ENCODE measurements at places on chromosomes 4 and X.

- H3K36me3 ChIP-seq: peaks cover 2% of the 10 kb centered on the region
- DNase-seq: peak; percentile 92
- H3K4me1 ChIP-seq: peaks cover 20% of the 10 kb centered on the region
Measured at GRCh38 chr4:90127223-90127705, at the start of gene CCSER1. Gene CCSER1 (plus strand): TSS chr4:90127394.

DNA sequence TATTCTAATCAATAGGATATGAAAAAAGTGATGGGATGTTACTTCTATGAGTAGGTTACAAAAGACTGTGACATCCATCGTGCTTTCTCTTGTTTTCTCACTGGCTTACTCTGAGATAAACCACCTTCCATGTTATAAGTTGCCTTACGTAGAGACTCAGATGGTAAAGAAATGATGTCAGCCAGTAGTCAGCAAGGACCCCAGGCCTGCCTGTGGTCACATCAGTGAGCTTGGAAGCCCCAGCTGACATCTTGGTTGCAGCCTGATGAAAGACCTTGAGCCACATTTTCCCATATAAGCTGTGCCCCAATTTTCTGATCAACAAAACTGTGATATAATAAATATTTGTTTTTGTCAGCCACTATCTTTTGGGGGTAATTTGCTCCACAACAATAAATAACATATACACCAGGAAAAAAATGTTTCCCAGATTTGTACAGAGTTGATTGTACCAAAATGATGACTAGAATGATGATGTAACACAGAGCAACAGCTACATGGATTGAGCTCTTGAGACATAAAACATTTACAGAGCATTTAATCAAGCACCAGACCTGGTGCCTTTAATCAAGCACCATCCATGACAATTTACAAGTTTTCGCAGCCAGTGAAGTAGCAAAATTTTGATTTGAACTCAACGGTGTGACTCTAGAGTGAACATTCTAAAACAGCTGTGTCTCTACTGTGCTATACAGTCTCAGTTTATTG, 11.2 kb upstream of the DCAF12L2 start:
- H3K36me3 ChIP-seq: no peaks in the 10 kb centered on the region
- DNase-seq: no peak
- H3K27ac ChIP-seq: no peak overlapping the region

- no peak overlapping the region for H3K27ac ChIP-seq
- no peak overlapping the region for H3K4me3 ChIP-seq
- DNase-seq: peak; percentile 38
- peaks cover 2% of the 10 kb centered on the region for H3K27me3 ChIP-seq
- peaks cover 3% of the 10 kb centered on the region for H3K4me1 ChIP-seq
- no peaks in the 10 kb centered on the region for H3K36me3 ChIP-seq
Measured at GRCh38 chrX:153400146-153401132, 711 bp downstream of the PNMA6E start.

DNA sequence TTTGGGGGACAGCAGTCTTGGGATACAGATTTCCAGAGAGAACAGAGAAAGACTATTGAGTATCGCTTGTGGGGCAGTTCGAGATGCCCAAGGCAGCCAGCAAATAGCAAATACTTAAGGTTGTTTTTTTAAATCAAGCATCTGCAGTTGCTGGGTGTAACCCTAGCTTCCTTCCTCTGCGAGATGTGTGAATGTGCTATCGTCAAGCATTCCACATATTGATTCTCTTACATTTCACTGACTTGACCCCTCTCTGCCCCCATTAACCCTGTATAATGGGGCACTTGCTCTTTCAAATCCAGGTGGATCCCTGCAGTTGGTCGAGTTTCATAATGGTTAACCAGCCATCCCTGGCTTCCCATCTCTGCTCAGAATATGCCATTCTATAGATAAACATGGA, 23.5 kb downstream of the KCNE5 start:
- DNase-seq: no peak
- peaks cover 2% of the 10 kb centered on the region for H3K36me3 ChIP-seq
- no peak overlapping the region for H3K4me3 ChIP-seq
- no peak overlapping the region for H3K27ac ChIP-seq
- peaks cover 3% of the 10 kb centered on the region for H3K4me1 ChIP-seq
- H3K27me3 ChIP-seq: peaks cover 8% of the 10 kb centered on the region

GRCh38 chrX:41616935-41617334, 71.8 kb upstream of the GPR34 start:
- H3K4me1 ChIP-seq: no peaks in the 10 kb centered on the region
- H3K36me3 ChIP-seq: peaks cover 2% of the 10 kb centered on the region
- no peaks in the 10 kb centered on the region for H3K27me3 ChIP-seq
- DNase-seq: no peak
- H3K4me3 ChIP-seq: no peak overlapping the region

DNA sequence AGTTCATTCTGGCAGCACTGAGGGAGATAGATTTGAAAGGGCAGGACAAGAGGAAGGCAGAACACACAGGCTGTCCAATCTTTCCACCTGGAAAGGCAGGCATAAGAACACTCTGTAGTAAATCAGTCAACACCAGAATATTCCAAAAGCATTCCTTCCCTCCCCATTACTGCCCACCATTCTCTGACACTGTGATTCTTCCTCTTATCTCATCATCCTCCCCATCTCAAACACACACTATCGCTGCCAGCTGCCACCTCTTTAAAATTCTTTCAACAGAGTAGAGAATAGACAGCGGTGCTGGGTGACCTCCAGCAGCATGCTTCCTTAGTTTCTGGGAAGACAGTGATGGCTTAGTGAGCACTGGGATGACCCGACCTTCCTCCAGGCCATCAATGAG, 53.7 kb upstream of the MYOZ2 start:
- no peak overlapping the region for H3K27ac ChIP-seq
- H3K4me1 ChIP-seq: peaks cover 9% of the 10 kb centered on the region
- no peak for DNase-seq
- no peaks in the 10 kb centered on the region for H3K36me3 ChIP-seq

DNA sequence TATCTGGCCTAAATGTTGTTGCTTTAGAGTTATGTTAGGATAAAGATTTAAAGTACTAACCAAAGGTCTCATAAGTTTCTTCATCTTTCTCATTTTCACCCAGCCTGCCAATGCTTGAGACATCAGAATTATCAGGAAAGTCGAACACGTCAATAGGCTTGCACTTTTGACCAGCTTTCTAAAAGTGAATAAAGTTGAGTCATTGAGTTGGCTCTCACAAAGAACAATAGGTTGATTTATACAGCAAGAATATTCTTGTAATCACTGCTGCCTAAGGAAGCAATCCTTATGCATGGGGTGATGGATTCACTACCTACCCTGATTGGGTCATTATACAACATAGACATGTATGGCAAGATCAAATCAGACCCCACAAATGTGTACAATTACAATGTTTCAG, 5.0 kb downstream of the CENPU start:
- DNase-seq: no peak
- peaks cover 12% of the 10 kb centered on the region for H3K4me1 ChIP-seq
- H3K4me3 ChIP-seq: no peak overlapping the region
- no peaks in the 10 kb centered on the region for H3K27me3 ChIP-seq

GRCh38 chrX:30414144-30414543, 105.0 kb upstream of the NR0B1 start:
- peaks cover 2% of the 10 kb centered on the region for H3K27me3 ChIP-seq
- DNase-seq: no peak
- H3K36me3 ChIP-seq: no peaks in the 10 kb centered on the region
- no peak overlapping the region for H3K27ac ChIP-seq
- H3K4me1 ChIP-seq: no peaks in the 10 kb centered on the region

- no peak overlapping the region for H3K27ac ChIP-seq
- H3K4me3 ChIP-seq: no peak overlapping the region
- DNase-seq: no peak
- no peaks in the 10 kb centered on the region for H3K36me3 ChIP-seq
Measured at GRCh38 chrX:3428792-3429191, 82.3 kb upstream of the MXRA5 start.

GRCh38 chr4:52880994-52881393, 18.9 kb downstream of the RASL11B start:
- H3K27me3 ChIP-seq: no peaks in the 10 kb centered on the region
- H3K4me1 ChIP-seq: no peaks in the 10 kb centered on the region
- H3K27ac ChIP-seq: no peak overlapping the region

DNA sequence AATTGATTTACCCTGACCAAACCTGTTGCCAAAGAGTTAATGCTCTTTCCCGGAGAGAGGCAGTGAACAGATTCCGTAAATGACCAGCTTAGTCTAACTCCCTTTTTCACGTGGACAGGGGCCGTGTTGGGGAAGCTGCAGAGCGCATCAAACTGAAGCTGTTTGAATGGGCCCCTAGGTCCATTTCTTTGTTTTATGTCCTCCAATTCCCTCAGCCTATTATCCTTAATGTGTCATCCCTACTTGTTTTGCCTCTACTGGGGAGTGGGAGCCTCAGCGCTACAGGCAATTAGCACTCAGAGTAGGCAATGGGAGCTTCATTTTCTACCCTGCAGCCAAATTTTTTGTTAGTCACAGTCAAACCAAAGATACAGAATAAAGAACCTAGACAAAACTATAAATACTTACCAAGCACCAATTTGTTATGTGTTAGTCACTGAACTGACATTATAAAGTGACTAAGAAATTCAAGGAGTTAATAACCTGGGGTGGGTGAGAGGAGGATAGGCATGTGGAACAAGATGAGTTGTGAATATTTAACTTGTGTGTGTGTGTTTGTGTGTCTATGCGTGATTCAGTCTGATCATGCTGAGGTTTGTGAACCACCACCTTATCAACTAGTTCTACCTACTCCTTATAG, 417.4 kb downstream of the PACRGL start:
- no peak overlapping the region for H3K27ac ChIP-seq
- H3K4me1 ChIP-seq: no peaks in the 10 kb centered on the region
- H3K27me3 ChIP-seq: no peaks in the 10 kb centered on the region

DNA sequence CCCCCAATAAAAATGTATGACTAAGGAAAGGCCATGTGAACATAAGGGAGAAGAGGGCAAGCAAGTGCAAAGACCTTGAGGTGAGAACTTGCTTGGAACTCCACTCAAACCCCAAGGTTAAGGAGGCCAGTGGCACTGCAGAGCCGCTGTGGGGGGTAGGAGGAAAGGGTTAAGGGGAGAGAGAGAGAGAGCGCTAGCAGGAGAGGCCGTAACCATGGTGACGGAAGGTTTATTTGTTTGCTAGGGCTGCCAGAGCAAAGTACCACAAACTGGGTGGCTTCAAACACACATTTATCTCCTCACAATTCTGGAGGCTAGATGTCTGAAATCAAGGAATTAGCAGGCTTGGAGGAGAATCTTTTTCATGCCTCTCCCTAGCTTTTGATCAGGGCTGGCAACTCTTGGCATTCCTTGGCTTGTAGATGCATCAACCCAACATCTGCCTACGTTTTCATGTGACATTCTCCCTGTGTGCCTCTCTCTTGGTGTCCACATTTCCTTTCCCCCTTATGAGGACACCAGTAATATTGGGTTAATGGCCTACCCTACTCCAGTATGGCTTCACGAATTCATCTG, 35.2 kb downstream of the SMIM20 start:
- H3K27me3 ChIP-seq: peaks cover 11% of the 10 kb centered on the region
- H3K27ac ChIP-seq: no peak overlapping the region
- H3K36me3 ChIP-seq: peaks cover 1% of the 10 kb centered on the region
- peaks cover 3% of the 10 kb centered on the region for H3K4me1 ChIP-seq
- DNase-seq: no peak

GRCh38 chrX:79081895-79082512, 62.5 kb upstream of the GPR174 start:
- DNase-seq: peak; percentile 22
- no peaks in the 10 kb centered on the region for H3K27me3 ChIP-seq
- peaks cover 4% of the 10 kb centered on the region for H3K4me1 ChIP-seq
- peak overlapping the region; percentile 91 for H3K27ac ChIP-seq
- H3K4me3 ChIP-seq: peak overlapping the region; percentile 60
- no peaks in the 10 kb centered on the region for H3K36me3 ChIP-seq

DNA sequence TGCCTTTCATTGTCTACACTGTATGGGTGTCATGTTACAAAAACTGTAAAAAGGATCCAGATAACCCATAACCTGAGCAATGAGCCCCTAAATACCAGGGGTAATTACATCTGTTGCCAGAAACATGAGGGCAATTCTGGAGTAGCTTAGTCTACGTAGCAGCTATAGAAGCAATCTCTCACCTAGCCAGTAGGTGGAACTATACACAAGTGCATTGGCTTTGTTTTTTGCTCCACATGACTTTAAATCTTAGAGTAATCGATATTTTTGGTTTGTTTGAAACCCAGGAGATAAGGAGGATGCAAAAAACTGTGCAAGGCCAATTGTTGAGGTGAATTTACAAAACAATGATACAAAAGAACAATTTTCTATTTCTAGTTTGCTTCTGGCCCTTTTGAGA, 57.5 kb downstream of the GPR82 start:
- no peak for DNase-seq
- H3K4me1 ChIP-seq: peaks cover under 1% of the 10 kb centered on the region
- H3K36me3 ChIP-seq: peaks cover 4% of the 10 kb centered on the region
- no peaks in the 10 kb centered on the region for H3K27me3 ChIP-seq
- H3K4me3 ChIP-seq: no peak overlapping the region

- no peak overlapping the region for H3K27ac ChIP-seq
- no peaks in the 10 kb centered on the region for H3K27me3 ChIP-seq
- no peak for DNase-seq
- no peaks in the 10 kb centered on the region for H3K36me3 ChIP-seq
Measured at GRCh38 chrX:12162420-12162819, 24.1 kb downstream of the FRMPD4 start.

GRCh38 chr4:139915037-139915436, 238.9 kb downstream of the MAML3 start:
- no peak overlapping the region for H3K4me3 ChIP-seq
- H3K27me3 ChIP-seq: peaks cover 12% of the 10 kb centered on the region
- no peaks in the 10 kb centered on the region for H3K4me1 ChIP-seq
- no peak overlapping the region for H3K27ac ChIP-seq
- H3K36me3 ChIP-seq: no peaks in the 10 kb centered on the region
- DNase-seq: no peak

- H3K27me3 ChIP-seq: peaks cover 4% of the 10 kb centered on the region
- no peak overlapping the region for H3K4me3 ChIP-seq
- H3K27ac ChIP-seq: peak overlapping the region; percentile 35
- no peak for DNase-seq
- H3K4me1 ChIP-seq: no peaks in the 10 kb centered on the region
- no peaks in the 10 kb centered on the region for H3K36me3 ChIP-seq
Measured at GRCh38 chrX:3788494-3789233, 75.2 kb upstream of the PRKX start.

- peaks cover 14% of the 10 kb centered on the region for H3K4me1 ChIP-seq
- H3K36me3 ChIP-seq: peaks cover 7% of the 10 kb centered on the region
- no peak overlapping the region for H3K27ac ChIP-seq
- DNase-seq: no peak
- H3K27me3 ChIP-seq: no peaks in the 10 kb centered on the region
- no peak overlapping the region for H3K4me3 ChIP-seq
Measured at GRCh38 chr4:10656988-10657387, 27.6 kb downstream of the CLNK start.

GRCh38 chr4:38590046-38590445, 74.0 kb upstream of the KLF3 start:
- DNase-seq: no peak
- peaks cover 19% of the 10 kb centered on the region for H3K27me3 ChIP-seq
- no peak overlapping the region for H3K4me3 ChIP-seq
- peaks cover 2% of the 10 kb centered on the region for H3K36me3 ChIP-seq
- no peaks in the 10 kb centered on the region for H3K4me1 ChIP-seq

DNA sequence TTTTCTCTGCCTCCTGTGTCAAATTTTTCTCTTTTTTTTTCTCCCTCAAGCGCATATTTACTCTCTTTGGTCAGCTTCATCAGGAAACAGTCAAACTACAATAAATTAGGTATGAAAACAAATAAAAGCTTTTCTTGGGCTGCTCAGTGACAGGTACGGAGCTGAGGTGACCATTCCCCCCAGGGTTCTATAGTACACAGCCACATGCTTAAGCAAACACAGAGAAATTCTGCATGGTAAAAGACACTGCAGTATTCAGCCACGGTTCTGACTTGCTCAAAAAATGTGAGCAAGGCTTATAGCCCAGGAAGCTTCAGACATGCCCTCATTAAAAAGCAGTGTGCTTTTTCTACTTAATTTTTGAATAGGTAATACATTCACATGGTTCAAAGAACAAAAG, 138.5 kb downstream of the GRIA3 start:
- H3K27me3 ChIP-seq: peaks cover 2% of the 10 kb centered on the region
- DNase-seq: no peak
- no peaks in the 10 kb centered on the region for H3K4me1 ChIP-seq
- H3K4me3 ChIP-seq: no peak overlapping the region

All from memory B cell (primary cell).